NCI-H446 (cell line): ENCODE measurements at places on chromosomes 13 and 19.

DNA sequence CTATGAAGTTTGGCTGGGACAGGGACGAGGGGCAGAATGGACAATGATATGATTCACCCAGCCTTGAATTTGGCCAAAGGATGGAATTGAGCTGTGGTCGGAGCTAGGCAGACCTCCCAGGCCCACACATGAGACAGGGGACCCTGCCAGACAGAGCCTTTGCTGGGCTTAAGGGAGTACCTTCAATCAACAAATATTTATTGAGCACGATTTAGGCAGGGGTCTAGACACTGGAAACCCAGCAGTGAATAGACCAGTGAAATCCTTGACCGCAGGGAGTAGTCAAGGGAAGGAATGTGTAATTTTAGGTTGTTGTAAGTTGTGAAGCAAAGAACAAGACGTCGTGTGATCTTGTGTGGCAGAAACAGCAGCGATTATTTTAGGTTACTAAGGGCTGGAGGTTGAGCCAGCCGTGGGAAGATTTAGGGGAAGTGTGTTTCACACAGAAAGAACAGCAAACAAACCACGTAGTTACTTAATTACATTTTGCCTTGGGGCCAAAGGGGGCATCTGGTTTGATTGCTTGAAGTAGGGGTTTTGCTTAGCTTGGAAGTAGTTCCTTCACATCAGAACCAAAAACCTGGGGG is 16.9 kb upstream of the AP1M2 start:
- no peak for DNase-seq

- DNase-seq: no peak
Observed at GRCh38 chr13:50326811-50327210, 311.6 kb downstream of the KCNRG start.

DNA sequence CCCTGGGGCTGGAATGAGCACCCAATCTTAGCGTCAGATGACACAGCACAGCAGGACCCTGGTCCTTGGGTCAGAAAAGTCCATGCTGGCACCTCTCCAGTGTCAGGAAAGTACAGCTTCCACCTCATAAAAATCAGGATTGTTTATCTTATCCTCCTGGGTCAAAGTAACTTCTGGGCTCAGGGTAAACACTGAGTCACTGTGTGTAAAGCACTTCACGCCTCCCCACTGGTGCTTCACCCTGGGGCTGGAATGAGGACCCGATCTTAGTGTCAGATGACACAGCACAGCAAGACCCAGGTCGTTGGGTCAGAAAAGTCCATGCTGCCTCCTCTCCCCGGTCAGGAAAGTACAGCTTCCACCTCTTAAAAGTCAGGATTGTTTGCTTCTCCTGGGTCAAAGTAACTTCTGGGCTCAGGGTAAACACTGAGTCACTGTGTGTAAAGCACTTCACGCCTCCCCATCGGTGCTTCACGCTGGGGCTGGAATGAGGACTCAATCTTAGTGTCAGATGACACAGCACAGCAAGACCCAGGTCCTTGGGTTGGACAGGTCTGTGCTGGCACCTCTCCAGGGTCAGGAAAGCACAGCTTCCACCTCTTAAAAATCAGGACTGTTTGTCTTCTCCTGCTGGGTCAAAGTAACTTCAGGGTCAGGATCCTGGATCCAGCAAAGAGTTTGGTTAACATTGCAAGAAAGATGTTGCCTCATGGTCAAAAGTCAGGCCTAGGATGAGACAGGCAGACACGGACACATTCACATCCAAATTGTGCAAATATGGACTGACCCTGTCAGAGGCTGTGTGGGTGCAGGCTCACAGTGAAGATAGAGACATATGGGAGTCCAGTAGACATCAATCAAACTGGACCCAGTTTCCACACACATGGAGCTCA is 39.2 kb upstream of the CYP2A7 start:
- no peak for DNase-seq

DNA sequence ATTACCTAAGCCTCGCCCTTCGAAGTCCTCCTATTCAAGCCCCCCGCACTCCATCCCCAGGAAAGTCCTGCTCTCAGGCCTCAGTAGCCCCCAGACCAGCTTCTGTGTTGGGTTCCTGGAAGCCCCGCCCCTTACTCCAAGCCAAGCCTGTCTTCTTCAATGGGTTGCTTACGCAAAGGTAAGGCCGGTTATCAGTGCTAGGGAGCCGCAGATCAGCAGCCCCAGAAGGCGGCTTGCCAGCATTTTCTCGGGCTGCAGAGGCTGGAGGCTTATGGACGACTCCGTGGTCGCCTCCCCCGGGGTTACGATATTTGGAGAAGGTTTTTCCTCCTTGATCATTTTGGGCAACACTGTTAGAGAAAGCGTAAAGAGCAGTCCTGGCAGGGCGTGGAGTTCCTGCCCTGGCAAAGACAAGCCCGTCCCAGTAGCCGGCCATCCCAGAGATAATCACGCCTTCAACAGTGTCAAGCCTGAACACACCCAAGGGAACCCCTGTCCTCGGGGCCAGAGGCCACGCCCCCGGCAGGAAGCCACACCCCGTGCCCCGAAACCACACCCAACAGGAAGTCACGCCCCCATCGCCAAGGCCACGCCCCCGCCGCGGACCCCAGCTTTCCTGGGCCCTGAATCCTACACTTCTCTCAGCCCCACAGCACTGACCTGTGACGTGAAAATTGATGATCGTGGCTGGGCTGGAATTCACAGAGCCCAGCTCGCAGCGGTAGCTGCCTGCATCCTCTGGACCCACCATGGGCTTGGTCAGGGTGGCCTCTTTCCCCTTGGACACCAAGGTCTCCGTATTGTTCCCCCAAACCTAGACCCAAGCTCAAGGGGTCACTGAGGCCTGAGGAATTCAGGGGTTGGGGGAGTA is 954 bp upstream of the RASIP1 start:
- no peak for DNase-seq

DNA sequence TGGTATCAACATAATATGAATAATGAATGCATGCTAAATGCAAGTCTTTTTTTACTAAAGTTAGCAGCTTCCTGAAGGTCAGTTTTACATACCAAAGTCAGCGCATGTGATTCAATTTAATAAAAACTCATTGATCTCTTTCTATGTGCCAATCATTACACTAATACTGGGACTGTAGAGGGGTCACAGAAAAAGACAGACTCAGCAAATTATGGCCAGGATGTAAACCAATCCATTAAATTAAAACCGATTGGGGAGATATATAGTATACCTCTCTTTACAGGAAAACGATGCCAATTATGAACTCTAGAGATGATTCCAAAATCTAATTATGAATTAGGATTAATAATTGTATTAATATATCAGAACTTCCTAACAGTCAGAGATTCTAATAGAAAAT is 624.4 kb upstream of the PCDH20 start:
- no peak for DNase-seq

- DNase-seq: no peak
Observed at GRCh38 chr19:37594982-37595382, 306 bp downstream of the ZNF540 start.

DNA sequence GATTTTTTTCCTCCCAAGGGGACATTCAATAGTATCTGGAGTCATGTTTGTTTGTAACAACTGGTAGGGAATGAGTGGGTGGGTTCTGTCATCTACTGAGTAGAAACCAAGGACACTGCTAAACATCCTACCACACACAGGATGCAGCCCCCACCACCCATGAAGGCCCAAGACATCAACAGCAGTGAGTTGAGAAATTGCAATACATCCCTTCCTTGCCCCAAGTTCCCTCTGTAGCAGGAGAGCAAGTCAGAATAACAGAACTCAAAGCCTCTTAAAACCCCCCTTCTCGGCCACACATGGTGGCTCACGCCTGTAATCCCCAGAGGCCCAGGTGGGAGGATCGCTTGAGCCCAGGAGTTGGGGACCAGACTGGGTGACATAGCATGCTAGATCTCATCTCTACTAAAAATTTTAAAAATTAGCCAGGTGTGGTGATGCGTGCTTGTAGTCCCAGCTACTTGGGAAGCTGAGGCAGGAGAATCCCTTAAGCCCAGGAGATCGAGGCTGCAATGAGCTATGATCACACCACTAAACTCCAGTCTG is 2.4 kb upstream of the CYP2F1 start:
- DNase-seq: no peak

DNA sequence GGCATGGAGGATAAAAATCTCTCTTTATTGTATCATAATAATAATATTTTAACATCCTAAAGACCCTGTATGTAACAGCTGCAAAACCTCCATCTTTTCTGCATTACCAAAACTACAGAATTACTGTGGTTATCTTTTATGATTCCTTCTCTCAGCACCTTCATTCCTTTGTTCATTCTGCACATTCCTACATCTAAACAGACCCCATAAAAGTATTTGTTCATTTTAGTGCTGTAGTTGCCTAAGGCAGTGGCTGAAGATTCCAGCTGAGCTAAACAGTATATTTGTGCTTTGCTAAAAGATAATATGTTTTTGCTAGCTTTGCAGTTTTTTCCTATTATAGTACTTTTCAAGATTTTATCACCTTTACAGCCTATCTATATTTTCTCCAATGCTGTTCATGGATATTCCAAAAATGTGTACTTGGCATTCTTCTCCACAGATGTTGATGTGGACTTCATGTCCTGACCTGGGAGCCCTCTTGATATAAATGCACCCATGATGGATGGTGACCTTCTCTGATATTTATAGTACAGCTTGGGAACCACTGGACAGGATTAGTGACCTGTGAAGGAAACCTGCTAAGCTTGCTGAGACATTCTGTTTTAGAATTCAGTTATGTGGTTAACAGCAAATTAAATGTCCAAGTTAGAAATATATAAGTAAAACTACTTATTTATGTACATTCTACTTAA is 2832.9 kb upstream of the PCDH20 start:
- no peak for DNase-seq

GRCh38 chr13:71797517-71797916 is 69.5 kb downstream of the DACH1 start:
- peak; percentile 75 for DNase-seq

- DNase-seq: no peak
Observed at GRCh38 chr19:1513499-1514294, 878 bp upstream of the ADAMTSL5 start.

GRCh38 chr19:36258028-36258875 is 43.3 kb downstream of the ZNF146 start:
- DNase-seq: no peak

- DNase-seq: no peak
Observed at GRCh38 chr13:50236898-50237318, 221.7 kb downstream of the KCNRG start.

DNA sequence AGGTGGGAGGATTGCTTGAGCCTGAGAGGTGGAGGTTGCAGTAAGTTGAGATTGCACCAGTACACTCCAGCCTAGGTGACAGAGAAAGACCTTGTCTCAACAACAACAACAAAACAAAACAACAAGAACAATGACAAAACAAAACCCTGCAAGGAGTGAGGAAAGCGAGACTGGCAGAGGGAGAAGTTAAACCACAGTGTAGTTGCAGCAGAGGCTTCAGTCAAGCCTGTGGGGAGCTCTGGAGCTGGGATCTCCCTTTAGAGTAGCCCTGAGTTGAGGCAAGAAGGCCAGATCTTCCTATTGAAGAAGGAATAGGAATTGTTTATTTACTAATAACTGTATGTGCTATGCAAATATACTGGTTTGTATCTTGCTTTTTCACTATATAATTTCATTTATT is 25.3 kb upstream of the RNASEH2B start:
- no peak for DNase-seq

DNA sequence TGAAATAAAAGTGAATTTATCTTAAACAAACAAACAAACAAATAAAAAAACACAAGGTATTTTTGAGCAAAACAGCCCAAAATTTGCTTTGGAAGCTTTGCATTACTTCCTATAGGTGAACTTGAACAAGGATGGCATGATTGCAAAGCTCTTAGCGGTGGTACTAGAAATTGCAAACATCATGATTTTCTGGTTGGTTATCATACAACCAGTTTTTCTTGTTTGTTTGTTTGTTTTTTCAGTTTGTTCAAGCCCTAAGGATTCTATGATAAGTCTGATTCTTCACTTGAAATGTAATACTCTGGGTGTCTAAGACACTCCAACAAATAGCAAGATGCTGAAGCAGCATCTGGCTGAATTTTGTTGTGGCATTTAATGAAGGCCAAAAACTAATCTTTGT is 15.9 kb downstream of the DCLK1 start:
- no peak for DNase-seq

DNA sequence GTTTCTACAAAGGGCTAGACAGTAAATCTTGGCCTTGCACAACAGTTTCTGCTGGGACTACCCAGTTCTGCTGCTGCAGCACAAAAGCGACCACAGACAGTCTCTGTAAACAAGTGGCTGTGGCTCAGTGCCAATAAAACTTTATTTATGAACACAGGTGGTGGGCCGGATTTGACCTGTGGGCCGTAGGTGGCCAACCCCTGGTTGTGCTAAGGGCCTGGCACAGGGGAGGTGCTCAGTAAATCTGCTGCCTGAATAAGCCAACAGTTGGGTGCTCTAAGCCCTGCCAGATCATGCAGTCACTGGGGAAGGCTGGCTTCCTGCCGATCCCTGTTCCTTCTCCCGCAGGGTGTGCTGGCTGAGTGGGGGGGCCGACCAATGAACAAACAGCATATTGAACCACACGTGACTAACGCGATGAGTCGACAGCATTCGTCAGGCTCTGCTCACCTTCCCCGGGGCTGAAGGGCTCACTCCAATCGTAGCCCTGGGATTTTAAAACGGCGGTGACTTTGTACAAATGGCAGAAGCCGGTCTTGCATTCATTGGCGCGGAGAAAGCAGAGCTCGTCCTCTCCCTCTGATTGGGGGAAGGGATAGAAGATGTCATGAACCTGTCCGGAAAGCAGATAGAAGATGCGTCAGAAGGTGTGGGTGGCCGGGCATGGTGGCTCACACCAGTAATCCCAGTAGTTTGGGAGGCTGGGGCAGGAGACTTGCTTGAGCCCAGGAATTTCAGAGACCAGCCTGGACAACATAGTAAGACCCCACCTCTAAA is 24.3 kb upstream of the MYDGF start:
- peak; percentile 92 for DNase-seq

GRCh38 chr13:76338003-76338402 is 548.2 kb downstream of the KCTD12 start:
- no peak for DNase-seq
